Mammary epithelial cell (primary cell): ENCODE measurements at places on chromosomes 3 and 15.
A peak's percentile ranks its signal among the peaks of the same experiment; 100 is the strongest.

GRCh38 chr3:86814918-86815655, 175.9 kb downstream of the VGLL3 start:
- no peak for DNase-seq

- no peak for DNase-seq
These were observed 345.8 kb upstream of the ROBO2 start for GRCh38 chr3:76694063-76694462.

DNA sequence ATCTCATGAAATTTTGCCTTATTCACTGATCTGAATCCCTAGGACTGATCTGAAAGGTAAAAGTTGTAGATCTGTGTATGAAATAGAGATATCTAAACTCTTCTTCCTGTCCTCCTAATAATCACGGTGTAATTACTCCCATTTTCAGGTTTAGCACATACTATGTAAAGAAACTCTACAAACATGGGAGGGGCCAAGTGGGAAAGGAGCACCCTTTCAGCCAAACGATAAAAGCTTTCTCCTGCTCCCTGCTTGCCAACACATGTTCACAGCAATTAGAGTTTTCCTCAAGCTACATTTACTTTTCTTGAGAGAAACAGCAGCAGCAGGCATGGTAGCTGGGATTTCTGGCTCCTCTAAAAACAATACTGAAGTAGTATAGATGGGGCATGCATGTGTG, 71.6 kb downstream of the CHAC1 start:
- DNase-seq = no peak

GRCh38 chr15:98635848-98636247, 12.5 kb upstream of the IGF1R start:
- no peak for DNase-seq

DNA sequence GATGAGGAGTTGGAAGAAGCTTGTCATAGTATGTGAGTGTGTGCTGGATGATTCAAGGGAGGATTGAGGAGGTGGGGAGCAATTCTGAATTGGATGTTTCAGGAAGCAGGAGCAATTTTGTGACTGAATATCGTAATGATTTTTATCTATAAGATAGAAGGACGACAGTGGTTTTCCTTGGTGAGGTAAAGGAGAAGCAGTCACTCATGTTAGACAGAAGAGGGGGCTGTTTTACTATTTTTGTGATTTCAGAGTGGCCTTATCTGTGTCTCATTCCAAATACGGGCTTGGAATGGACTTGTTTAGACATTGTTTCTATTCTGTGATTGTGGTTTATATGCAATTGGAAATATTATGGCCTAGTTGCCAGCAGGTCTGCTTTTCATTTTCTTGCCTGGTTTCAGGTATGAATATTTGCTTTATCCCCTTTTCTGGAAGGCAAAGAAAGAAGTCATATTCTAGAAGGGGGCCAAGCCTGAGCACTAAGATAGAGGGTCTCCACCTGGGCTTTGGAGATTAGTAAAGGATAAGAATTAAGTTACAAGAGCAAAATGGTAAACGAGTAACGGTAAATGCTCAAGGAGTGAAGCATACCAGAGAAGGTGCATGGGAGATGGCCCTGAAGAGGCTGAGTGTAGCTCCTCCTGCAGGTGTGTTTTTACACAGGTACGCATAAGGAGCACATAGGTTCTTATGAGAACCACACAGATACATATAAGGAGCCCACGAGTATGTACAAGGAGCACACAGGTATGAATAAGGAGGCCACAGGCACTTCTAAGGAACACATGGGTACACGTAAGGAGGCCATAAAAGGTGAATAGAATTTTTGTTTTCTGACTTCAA, 124.6 kb upstream of the KCNAB1 start:
- DNase-seq = peak; percentile 43

GRCh38 chr3:16886303-16886683, 1.5 kb downstream of the PLCL2 start:
- DNase-seq = no peak

- peak; percentile 27 for DNase-seq
These were observed 35.5 kb upstream of the CGNL1 start for GRCh38 chr15:57340682-57341259.

DNA sequence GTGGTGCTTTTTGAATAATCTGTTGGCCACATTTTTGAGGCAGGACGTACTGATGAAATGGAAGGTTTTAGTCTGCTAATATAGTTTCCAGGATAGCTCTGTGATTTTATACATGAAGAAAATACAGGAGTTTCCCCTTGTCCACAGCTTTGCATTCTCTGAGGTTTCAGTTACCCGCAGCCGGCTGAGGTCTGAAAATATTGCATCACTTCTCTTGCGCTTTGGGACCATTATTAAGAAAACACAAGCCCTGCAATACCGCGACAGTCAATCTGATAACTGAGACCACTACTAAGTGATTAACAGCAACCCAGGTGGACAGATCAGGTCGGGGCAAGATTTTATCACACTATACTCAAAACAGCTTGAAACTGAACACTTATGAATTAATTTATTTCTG, 33.0 kb downstream of the BLM start:
- no peak for DNase-seq

DNA sequence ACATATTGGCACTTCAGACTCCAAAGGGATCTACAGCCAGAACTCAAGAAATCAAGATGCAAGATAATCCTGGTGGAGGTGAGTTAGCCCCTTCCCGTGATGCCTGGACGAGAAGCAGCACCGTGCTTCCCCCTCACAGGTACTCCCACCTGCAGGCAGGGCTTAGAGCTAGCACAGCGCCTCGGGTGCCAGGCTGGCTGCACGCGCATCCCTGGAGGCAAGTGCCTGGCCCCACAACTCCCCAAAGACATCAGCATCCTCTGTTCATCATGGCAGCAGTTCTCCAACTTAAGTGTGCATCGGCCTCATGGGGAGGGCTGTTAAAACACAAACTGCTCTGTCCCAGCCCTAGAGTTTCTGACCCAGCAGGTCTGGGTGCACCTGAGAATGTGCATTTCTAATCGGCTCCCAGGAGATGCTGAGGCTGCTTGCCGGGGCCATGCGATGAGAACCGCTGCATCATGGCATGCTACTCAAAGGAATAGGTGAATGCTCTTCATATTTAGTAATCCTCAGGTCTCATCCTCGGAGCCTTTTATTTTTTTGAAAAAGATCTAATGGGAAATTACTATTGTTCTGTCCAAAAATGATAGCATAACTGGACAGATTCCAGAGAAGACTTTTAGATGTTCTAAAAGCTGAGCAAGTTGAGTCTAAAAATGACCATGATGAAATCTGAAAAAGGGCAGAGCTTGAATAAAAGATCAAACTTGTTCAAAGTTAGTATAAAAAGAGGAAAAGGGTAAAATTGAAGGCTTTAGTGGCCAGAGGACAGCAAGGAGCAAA, 244.2 kb downstream of the ADAMTS17 start:
- DNase-seq = no peak

GRCh38 chr3:140186421-140186920, 251.5 kb downstream of the CLSTN2 start:
- peak; percentile 50 for DNase-seq

DNA sequence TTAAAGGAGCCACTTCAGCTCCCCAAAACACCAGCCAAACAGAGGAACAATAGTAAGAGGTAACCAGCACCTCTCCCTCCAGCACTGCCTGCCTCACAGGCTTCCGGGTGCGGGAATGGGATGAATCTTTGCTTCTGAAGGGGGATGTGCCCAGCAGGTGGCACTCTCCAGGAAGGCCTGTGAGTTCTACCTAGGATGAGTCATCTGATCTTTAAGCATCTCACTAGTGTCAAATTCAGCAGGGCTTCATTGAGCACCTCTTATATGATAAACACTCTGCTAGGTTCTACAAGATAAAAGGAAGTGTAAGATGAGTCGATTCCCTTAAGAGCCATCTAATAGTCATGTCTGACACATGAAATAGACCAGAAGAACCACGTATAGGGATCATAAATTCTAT, 237.4 kb upstream of the UMPS start:
- peak; percentile 68 for DNase-seq

DNA sequence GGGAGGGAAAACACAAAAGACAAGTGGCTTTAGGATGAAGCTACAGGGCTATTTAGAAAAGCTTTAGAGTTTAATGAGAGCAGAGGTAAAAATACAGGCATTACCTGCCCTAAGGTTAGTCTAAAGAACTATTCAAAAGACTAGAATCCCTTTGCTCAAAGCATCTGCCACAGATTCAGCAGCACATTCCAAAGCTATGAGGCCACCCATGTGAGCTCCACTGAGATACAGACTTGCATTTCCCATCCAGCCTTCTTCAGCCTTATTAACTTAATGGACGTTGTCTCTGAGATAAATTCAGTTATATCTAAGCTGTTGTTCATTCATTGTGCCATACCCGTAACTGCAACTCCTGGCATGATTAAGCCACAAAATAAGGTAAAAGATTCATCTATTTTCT, 25.4 kb downstream of the CXCR6 start:
- peak; percentile 35 for DNase-seq

DNA sequence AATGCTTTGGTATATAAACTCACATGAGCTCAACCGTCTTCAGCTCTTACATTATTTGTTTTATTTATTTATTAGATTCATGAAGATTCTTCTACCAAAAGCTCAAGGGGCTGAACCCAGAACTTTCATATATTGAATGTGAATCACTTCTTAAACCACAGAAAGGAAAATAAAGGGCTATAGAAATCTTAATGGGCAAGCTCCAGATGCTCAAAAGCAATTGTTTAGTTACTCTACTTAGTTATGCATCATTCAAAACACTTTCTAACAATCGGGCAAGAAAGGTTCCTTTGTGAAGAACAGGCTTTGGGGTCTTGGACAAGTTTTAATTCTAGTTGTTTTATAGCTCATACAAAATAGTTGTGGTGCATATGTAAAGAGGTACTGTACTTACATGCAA, 380.2 kb downstream of the TIGIT start:
- DNase-seq = peak; percentile 42

DNA sequence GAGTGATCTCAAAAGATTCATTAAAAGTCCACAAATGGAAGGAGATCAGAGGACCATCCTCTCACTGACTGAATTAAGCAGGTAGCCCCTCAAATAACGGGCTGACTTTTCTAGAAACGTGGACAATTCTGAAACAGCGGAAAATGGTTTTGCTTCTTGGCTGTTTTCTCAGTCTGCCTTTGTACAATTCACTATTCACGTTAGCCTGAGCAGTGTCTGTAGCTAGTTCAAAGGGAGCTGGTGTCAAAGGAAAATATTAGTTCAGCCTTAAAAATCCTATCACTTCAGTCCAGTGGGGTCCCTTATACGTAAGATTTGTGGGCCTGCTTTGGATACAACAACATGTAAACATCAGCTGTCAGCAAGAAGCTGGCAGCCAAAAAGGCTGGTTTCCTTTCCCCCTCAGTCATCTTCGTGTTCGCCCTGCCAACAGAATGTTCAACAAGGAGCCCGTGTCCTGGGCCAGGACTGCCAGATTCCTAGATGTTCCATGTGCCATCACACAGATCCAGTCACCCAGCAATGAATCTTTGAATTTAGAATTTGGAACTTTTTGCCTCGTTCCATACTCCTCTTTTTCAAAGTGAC, 19.3 kb downstream of the LMCD1 start:
- no peak for DNase-seq

DNA sequence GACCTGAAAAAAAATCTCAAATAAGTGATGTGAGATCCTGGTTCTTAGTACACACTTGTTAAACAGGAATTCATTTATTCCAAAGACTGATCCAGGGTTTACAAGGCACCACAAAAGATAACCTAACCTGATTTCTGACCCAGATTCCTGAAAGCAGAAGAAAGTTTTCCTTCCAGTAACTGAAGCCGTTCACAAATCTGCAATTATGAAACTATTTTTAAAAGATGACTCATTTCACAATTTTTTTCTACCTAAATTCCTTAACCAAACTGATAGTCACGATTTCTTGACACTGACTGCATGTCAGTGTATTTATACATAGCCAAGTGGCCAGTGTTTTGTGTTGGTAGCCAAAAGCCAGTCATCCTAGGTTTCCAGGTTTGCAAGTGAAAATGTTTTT, 17.1 kb downstream of the SLC9A9 start:
- peak; percentile 54 for DNase-seq

- DNase-seq = no peak
These were observed 9.1 kb downstream of the HCN4 start for GRCh38 chr15:73359651-73360050.

DNA sequence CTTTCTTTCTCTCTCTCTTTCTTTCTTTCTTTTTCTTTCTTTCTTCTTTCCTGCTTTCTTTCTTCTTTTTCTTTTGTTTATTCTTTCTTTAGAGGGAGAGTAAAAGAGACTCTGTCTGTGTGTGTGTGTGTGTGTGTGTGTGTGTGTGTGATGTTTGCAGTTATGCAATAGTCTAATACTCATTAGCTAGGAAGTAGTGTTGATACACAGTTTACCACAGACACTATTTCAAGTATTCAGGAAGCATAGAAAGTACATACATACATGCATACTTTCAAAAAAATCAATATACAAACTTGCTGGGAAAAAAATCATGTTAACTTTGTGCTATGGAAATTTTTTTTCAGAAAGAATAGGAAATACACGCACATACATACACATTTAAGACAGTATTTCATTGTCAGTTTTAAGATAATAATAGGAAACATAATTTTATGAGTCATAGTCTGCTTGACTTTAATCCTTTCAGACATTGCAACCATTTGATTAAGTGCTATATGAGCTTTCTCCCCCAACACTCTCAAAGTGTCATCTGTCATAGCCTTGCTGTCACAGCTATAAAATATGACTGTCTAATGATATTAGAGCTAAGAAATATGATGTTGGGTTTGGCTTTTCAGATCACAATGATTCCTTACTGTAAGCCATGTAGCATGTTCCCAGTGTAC, 74.9 kb upstream of the EPHA3 start:
- peak; percentile 31 for DNase-seq
